Nephron progenitor cell (in vitro differentiated cells): ENCODE measurements at places on chromosomes 7 and 10.

DNA sequence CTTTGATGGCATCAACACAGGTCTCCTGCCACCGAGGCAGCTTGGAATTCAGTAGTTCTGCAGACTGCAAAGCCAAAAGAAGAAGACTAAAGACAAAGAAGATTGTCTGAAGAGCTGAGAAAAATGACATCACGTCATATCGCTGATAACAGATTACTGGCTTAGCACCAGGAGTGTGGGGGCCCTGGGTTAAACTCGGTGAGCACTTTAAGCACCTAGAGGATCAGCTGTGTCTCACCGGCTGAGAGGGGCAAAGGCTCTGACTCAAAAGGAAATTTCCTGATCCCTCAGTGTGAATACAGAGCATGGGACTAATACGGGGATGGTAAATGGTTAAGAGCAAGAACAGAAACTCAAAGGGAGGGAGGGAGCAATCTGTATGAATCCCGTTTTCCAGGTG lies 30.7 kb downstream of the BRI3 start:
- DNase-seq = no peak
- peaks cover 73% of the 10 kb centered on the region for H3K36me3 ChIP-seq
- no peak overlapping the region for H3K4me3 ChIP-seq
- H3K4me1 ChIP-seq = no peaks in the 10 kb centered on the region
- H3K27ac ChIP-seq = no peak overlapping the region

DNA sequence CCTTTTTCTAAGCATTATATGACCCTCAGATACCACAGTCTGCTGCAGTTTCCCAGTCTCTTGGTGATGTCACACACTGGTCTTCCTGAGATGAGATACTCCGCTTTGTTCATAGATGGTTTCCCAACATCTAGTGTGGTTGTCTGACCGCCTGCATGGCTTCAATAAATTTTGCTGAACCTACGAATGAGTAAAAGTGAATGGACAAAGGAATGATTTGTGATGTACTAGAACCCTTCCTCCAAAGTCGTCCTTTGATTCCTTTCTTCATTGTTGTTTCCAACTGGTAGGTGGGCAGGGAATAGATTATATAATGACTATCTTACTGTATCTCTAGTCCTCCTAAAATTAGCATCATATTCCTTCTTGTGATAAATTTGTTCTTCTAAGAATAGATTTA lies 82.5 kb downstream of the SLC35B4 start:
- no peak overlapping the region for H3K27ac ChIP-seq
- peaks cover 7% of the 10 kb centered on the region for H3K36me3 ChIP-seq
- H3K4me1 ChIP-seq = no peaks in the 10 kb centered on the region
- no peak overlapping the region for H3K4me3 ChIP-seq
- H3K27me3 ChIP-seq = no peaks in the 10 kb centered on the region

- H3K27me3 ChIP-seq = no peaks in the 10 kb centered on the region
- DNase-seq = no peak
- peaks cover under 1% of the 10 kb centered on the region for H3K4me1 ChIP-seq
These were observed 362.3 kb downstream of the PHF14 start for GRCh38 chr7:11335947-11336346.

- H3K27me3 ChIP-seq = no peaks in the 10 kb centered on the region
- H3K36me3 ChIP-seq = peaks cover 15% of the 10 kb centered on the region
- no peak for DNase-seq
- H3K27ac ChIP-seq = no peak overlapping the region
- H3K4me3 ChIP-seq = no peak overlapping the region
- H3K4me1 ChIP-seq = no peaks in the 10 kb centered on the region
These were observed 33.6 kb downstream of the TMEM106B start for GRCh38 chr7:12244694-12245093.

GRCh38 chr10:119502618-119503155 lies 39.8 kb downstream of the RGS10 start:
- H3K4me3 ChIP-seq = no peak overlapping the region
- H3K27ac ChIP-seq = no peak overlapping the region
- no peak for DNase-seq
- no peaks in the 10 kb centered on the region for H3K36me3 ChIP-seq

DNA sequence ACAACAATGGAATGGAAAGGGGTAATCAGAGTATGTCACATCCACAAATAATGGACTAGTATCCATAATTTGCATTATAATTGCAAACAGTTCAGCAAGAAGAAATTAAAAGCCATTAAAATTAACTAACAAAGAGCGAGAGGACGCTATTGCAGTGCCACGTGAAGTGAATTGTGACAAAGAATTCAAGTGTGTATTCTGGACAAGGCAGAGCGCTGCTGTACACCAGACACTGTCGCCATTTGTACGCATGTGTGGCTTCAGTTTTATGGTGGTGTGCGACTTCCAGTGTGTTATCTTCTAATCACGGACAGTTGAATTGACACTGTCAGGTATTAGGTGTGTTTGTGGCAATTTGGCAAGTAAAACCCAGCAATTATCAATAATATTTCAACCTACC lies 11.3 kb downstream of the CYP3A5 start:
- peaks cover 3% of the 10 kb centered on the region for H3K27me3 ChIP-seq
- H3K36me3 ChIP-seq = peaks cover 5% of the 10 kb centered on the region
- no peak overlapping the region for H3K4me3 ChIP-seq
- no peak for DNase-seq

GRCh38 chr7:74598558-74598957 lies 59.0 kb upstream of the GTF2I start:
- no peak for DNase-seq
- H3K4me1 ChIP-seq = no peaks in the 10 kb centered on the region
- peaks cover 62% of the 10 kb centered on the region for H3K36me3 ChIP-seq
- no peak overlapping the region for H3K4me3 ChIP-seq
- H3K27ac ChIP-seq = no peak overlapping the region
- no peaks in the 10 kb centered on the region for H3K27me3 ChIP-seq

DNA sequence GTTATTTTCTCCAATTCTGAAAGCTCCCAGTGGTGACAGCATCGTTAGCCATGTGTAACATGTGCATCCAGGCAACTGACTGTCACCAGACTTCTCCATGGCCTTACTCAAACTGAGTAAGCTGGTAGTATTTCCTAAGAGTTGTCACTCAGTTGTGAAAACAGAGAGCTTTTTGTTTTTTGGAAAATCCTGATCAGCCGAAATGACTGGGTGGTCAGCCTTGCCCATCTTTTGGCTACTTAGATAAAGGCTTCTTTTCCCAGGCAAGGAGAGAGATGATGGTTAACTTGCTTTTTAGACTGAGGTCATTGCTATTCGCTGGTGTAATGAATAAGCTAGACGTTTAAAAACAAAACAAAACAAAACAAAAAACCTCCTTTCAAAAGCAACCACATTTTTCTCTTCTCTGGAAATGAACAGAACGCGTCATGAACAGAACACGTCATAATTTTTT lies 159.5 kb upstream of the KLF14 start:
- H3K36me3 ChIP-seq = no peaks in the 10 kb centered on the region
- H3K27ac ChIP-seq = no peak overlapping the region
- H3K4me1 ChIP-seq = peaks cover 70% of the 10 kb centered on the region
- H3K27me3 ChIP-seq = peaks cover 3% of the 10 kb centered on the region
- H3K4me3 ChIP-seq = no peak overlapping the region
- DNase-seq = no peak

- H3K4me1 ChIP-seq = no peaks in the 10 kb centered on the region
- no peaks in the 10 kb centered on the region for H3K36me3 ChIP-seq
- no peak overlapping the region for H3K4me3 ChIP-seq
- H3K27ac ChIP-seq = no peak overlapping the region
These were observed 157.2 kb downstream of the WNT2 start for GRCh38 chr7:117165656-117166055.

DNA sequence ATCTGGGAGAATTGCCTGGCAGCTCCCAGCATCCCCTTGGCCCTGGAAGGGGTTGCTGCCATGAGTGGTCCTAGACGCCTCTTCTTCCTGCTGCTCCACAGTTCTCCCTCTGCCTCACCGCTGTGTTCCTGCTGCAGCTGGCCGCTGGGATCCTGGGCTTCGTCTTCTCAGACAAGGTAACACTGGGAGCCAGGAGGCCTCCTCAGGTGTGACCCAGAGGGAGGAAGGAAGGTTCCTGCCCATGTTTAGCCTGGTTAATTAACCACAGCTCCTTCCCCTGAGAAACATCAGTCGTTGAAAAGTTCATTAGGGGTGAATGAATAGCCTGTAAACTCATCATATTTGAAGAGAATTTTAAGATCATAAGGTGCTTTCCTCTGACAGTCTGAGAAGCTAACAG lies 18.2 kb downstream of the TSPAN33 start:
- no peak for DNase-seq
- peaks cover 14% of the 10 kb centered on the region for H3K27me3 ChIP-seq
- H3K36me3 ChIP-seq = no peaks in the 10 kb centered on the region
- H3K4me3 ChIP-seq = no peak overlapping the region
